Thymus (tissue), 14 donors: ENCODE measurements at places on chromosomes 4 and X. TPM values are rescaled to one million over a fixed set of nuclear protein-coding genes. Genes with fewer than 3 reads are reported as not detected.

Gene SLC4A4
- total RNA-seq: 6.8 TPM

Gene ANOS1
- total RNA-seq: 1.3 TPM

Gene MAGEC3
- not detected for total RNA-seq

Gene CENPVL1
- 0.24 TPM for total RNA-seq

Gene PCYT1B
- total RNA-seq: 0.38 TPM

Gene C4orf54
- total RNA-seq: 1.4 TPM

Gene TRIM75
- not detected for total RNA-seq

Gene FABP2
- 0.28 TPM for total RNA-seq

Gene DCHS2
- total RNA-seq: 0.19 TPM

Gene DUX4
- not detected for total RNA-seq

Gene CTAG2
- not detected for total RNA-seq

Gene MAGEA9B
- total RNA-seq: not detected

Gene NPFFR2
- total RNA-seq: 8.8 TPM

Gene NXF2B
- total RNA-seq: not detected

Gene CRMP1
- total RNA-seq: 1.7 TPM

Gene EVC
- total RNA-seq: 3.1 TPM

Gene MXRA5
- total RNA-seq: 6.1 TPM

Gene P2RY8
- 15.8 TPM for total RNA-seq

Gene SLC25A43
- 3.3 TPM for total RNA-seq

Gene SSX2B
- total RNA-seq: not detected

Gene LRP2BP
- total RNA-seq: 0.71 TPM

Gene CXCR3
- total RNA-seq: 1.6 TPM

Gene ALPK1
- 14.5 TPM for total RNA-seq

Gene CXCL5
- total RNA-seq: 0.24 TPM

Gene MSANTD1
- total RNA-seq: 0.33 TPM

Gene FNIP2
- 11.8 TPM for total RNA-seq

Gene CXCL3
- 3.2 TPM for total RNA-seq

Gene APEX2
- total RNA-seq: 6.7 TPM

Gene SPARCL1
- total RNA-seq: 54.5 TPM

Gene FANCB
- total RNA-seq: 7.2 TPM

Gene GAR1
- total RNA-seq: 5.9 TPM

Gene MAGEA12
- total RNA-seq: not detected

Gene ALB
- total RNA-seq: 7.5 TPM

Gene CPLX1
- 3.5 TPM for total RNA-seq

Gene SULT1B1
- total RNA-seq: 0.90 TPM

Gene GPR143
- total RNA-seq: 1.7 TPM

Gene MCF2
- 0.33 TPM for total RNA-seq

Gene TLR10
- total RNA-seq: 8.9 TPM

Gene YIPF6
- total RNA-seq: 13.4 TPM

Gene GUCY1A1
- total RNA-seq: 16.6 TPM

Gene PPA2
- 80.1 TPM for total RNA-seq

Gene UGT2A1
- total RNA-seq: 0.09 TPM

Gene MAP3K15
- 0.14 TPM for total RNA-seq

Gene COMMD8
- total RNA-seq: 28.7 TPM

Gene SSX3
- total RNA-seq: not detected

Gene ATP2B3
- 0.09 TPM for total RNA-seq

Gene CT45A5
- not detected for total RNA-seq

Gene SPANXN4
- not detected for total RNA-seq

Gene AREG
- 0.42 TPM for total RNA-seq

Gene RTL9
- 0.09 TPM for total RNA-seq

Gene BMP3
- total RNA-seq: 0.09 TPM

Gene SNCA
- total RNA-seq: 14.1 TPM
